ENCODE measurements at places on chromosomes 11 and 22.

DNA sequence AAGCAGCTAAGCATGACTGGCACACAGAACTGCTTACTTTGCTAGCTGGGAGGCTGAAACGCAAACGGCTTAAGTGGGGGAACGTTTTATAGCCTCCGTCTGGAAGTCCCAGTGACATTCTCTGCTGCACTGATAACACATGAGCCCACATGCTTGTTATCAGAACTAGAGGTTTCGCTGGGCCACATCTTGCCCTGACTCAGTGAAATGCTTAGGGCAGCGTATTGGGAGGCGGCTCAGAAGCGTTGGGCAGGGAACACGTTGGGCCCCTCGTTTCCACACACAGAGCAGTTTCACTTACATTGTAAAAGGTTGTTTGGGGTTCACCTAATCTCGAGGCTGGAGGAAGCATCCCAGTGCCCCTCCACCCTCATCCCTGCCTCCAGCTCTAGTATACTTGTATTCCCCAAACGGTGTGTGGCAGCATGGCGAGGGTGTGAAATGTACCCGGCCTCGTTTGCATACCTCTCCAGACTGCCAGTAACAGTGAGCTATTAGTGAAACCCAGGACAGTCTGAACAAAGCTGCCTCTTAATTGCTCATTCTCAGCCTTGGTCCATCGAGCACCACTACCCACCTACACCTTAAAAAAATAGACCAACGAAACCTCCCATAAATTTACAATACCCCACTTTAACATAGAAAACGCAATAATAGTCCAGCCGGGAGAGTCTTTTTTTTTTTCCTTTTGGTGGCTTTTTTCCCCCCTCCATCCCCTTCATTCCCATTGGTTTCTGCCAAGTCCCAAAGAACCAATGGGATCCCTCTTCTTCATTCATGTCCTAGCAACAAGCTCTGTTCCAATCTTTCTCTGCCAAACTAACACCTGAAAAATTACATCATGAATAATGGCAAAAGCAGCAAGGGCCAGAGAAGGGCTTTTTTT lies 218.8 kb upstream of the SORL1-AS1 start:
- no peak for DNase-seq

DNA sequence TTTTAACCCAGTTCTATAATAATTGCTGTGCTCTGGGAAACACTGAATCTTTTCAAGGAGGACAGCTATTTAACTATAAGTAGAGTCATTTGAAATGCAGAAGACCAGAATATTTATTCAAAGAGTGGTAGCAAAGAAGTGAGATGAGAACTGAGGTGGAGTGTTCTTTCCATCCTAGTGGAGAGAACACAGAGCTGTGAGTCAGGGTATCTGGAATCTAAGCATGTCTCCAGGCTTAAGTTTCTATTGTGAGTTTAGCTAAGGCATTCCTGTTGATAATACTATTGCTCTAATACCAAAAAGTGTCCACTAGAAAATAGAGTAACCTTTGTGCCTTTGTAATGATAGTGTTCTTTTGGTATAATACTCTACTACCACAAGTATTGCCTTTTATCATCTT lies 32.4 kb downstream of the JAM3 start:
- no peak for DNase-seq

- no peak for DNase-seq
Observed at GRCh38 chr22:44446483-44446882, 51.5 kb downstream of the RTL6 start.

DNA sequence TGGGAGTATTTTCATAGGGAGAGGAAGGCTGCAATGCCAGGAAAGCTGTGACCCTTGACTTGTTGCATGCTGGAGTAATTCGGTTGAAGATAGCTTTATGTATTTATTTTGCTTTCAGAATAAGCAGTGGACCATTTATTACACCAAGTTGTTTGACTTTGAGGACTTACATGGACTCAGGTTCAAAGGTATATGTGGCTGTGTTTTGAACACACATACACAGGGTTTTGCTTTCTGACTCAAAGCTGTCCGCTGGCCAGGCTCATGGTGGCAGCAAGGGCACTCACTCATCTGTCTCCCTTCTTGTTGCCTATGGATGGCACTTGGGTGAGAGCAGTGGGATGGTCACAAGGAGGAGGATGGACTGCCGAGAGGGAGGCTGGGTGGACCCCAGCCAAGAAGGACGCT lies 6.5 kb downstream of the TIMP3 start:
- DNase-seq, result no peak

GRCh38 chr22:21802673-21803072 lies 64.8 kb downstream of the MAPK1 start:
- DNase-seq, result no peak

All from CD8-positive, alpha-beta T cell (primary cell).